ENCODE measurements at places on chromosomes 11 and 22.

DNA sequence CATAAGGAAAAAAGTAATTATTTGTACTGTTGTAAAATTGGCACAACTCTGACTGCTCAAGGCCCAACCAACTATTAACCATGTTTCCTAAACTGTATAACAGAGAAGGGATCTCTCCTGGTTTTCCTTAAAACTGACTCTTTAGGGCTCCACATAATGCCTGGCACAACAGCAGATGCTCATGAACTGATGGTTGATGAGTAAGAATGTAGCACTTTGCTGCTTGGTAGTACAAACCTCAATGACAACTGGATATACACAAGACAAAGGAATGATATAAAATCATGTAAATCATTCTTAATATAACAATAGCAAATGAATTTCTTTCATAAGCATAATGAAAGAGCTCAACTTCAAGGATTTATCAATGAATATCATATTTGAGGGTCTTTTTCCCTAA is 11.7 kb downstream of the MSANTD2 start:
- no peak for DNase-seq

DNA sequence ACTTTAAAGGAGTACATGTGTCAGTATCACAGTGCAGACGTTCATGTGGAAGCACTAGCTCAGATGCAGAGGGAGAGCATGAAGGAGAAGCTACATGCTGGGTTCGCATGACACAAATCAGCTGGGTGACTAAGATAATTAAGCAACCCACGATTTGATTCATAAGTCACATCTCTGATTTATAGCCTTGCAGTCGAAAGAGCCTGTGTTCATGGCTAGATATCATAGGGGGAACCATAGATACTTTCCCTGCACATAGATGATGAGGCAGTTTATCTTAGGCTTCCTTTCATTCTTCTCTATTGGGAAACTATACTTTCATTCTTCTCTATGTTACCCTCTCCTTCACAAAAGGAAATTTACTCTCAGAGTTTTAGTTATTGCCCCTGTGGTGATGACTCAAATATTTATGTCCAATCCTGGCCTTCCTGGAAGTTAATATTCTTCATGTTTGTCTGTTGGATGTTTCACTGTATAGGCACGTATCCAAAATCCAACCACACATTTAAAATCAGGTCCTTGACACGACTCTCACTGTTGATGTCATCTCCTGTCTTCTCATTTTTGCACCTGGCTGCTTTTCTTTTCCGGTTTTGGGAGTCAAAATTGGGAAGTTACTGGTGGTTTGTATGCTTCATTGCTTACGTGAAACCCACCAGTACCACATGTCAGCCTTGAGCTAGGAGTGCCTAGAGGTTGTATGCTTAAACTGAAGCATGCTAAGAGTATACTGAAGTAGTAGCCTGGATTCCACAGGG is 56.3 kb upstream of the SLC5A12 start:
- no peak for DNase-seq

- DNase-seq: no peak
Observed at GRCh38 chr11:132205006-132205405, 834.6 kb downstream of the NTM start.

GRCh38 chr11:70204466-70204799 is 1.3 kb downstream of the FADD start:
- no peak for DNase-seq

- DNase-seq: no peak
Observed at GRCh38 chr11:117820071-117820470, 4.5 kb downstream of the FXYD2 start.

GRCh38 chr11:61012737-61013215 is 41.3 kb downstream of the CD6 start:
- no peak for DNase-seq

GRCh38 chr22:30882974-30883533 is 85.5 kb downstream of the MORC2 start:
- no peak for DNase-seq

DNA sequence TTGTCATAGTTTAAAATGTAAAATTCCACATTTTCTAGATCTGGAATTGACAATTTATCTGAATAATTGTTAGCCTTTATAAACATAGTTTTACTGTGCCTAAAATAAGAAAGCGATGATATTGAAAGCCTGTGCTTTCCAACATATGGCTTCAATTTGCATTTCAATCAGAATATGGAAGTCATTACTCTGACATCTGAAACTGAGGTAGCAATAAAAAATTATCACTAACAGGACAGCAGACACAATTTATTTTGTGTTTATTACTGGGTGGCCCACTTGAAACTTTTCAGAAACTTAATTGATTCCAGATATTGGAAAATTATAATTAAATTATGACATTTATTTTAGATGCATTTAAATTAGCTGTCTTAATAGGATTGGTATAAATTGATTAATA is 78.5 kb downstream of the TMEM135 start:
- DNase-seq: no peak

GRCh38 chr22:29693161-29693560 is 26.6 kb upstream of the CABP7 start:
- no peak for DNase-seq

- DNase-seq: no peak
Observed at GRCh38 chr11:64718084-64718779, 4.8 kb downstream of the NRXN2 start.

- no peak for DNase-seq
Observed at GRCh38 chr11:12174128-12174476, 63.7 kb downstream of the MICAL2 start.

DNA sequence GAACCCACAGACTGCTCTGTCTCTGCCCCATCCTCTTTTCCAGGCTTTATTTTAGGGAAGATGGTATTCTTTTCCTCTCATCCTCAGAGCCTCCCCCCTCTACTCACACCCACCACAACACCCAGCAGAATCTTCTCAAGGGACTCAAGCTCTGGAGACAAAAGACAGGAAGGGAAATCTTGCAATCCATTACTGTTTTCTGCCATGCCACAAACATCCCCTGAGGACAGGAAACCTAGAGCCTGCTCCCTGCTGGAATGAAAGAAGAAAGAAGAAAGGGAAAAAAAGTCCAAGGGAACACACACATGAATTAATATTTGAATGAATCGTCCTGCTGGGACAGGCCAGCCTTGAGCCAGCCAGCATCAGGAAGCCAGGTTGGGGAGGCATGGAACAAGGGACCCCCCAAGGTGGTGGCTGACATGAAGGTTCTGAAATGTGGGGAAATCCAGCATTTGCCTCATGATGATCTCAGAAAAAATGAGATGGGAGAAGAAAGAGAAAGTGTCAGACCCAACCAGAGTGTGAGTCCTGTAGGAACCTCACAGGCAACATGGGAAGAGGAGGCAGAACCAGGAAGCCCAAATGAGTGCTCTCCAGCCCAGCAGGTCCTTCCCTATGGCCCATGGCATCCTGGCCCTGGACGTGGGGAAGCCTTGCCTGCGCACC is 34.0 kb downstream of the SLCO2B1 start:
- peak; percentile 55 for DNase-seq

DNA sequence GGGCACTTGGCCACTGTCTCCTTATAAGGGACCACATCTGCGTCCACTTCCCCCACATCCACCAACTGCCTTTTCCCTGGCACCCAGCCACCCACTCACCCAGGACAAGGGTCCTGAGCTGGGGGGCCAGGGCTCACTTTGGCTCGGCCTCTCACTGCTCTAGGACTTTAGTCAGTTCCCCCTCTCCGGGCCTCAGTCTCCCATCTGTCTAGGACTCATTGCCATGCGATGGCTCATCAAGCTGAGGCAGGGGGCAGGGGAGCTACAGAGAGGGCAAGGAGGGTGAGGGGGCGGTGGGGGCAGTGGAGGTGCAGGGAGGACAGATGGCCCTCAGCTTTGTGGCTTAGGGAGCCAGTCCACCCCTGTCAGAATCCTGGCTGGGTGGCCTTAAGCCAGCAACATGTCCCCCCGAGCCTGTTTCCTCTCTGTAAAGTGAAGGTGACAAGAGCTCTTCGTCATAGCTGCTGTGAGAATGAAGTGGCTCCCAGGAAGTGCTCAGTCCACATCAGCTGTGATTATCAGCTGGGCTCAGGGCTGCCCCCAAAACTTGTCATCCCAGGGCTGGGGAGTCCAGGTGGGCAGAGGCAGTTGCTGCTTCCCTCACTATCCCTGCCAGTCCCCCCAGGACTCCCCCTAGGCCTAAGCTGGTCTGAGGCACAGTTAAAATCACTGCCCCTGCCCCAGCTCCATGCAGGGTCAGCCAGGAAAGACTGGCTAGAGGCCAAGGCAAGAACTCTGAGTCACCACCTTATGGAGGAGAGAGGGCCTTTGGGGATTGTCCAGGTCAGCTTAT is 14.9 kb downstream of the RAC2 start:
- DNase-seq: peak; percentile 39

- no peak for DNase-seq
Observed at GRCh38 chr22:43630451-43630850, 181.7 kb downstream of the EFCAB6 start.

GRCh38 chr11:133826866-133827265 is 18.4 kb downstream of the SPATA19 start:
- DNase-seq: no peak

GRCh38 chr11:94751786-94752185 is 16.4 kb upstream of the AMOTL1 start:
- DNase-seq: no peak

GRCh38 chr22:32048069-32048468 is 5.0 kb downstream of the SLC5A1 start:
- no peak for DNase-seq

DNA sequence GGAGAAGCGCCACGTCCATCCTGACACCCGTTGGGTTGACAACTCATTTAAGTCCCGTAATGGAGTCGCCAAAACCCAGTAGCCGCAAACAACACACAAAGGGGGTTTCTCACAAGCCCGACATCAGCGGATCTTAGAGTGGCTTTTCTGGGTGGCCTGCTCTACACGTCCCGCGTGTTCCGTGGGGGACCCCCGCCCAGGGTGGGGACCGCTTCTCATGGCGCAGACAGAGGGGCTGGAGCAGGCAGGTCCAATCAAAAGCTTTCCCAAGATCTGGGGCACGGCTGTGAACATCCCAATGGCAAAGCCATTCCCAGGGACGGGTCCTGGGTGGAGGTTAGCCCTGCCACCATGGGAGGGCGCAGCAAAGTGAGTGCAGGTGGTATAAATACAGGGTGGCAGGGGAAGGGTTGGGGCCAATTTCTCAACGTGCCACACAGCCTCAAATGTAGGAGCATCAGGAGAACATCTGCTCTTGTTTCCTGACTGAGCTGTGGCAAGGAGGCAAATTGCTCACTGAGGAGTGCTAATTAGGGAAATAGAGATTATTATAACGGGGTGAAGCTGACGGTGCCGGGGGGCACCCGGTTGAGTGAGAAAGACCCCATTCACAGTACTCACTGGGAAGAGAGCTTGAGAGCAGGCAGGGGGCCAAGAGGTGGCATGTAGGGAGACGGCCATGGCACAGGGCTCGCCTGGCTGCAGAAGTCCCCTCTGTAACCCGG is 1447.2 kb downstream of the TBC1D22A start:
- DNase-seq: no peak

DNA sequence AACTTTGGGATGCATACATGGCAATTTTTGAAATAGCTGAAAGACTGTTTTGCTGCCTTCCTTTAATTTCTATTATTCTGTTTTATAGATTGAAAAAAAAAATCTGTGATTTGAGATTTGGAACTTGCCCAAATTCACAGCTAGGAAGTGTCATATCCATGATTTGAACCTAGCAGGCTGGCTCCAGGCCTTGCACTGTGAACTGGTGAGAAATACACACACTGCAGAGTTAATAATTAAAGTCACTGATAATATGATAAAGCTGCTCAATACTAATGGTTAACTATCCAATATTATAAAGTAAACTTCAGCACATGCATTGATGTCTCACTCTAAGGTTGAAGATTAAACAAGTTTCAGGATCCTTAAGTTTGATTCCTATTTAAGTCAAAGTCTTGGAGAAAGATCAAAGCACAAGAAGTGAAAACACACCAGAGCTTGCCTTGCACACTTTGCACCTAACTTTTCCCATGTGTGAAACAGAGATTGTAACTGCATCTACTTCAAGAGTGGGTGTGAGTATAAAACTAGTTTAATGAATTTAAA is 150.6 kb upstream of the CCDC179 start:
- no peak for DNase-seq

DNA sequence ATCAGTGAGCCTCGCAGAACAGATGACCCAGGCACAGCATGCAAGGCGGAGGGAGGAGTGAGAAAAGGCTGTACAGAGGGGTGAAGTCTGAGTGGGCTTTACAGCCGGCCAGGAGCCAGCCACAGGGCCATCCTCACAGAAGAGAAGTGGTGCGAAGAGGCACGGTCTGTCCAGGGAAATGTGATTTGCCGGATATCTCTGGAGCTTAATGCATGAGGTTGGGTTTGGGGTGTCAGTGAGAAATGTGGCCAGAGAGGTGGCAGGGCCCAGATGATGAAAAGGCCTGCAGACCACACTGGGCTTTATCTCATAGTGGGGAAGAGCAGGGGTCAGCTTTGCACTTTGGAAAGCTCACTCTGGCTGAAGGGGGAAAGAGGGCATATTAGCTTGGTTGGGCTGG is 255.2 kb downstream of the BUD13 start:
- no peak for DNase-seq

DNA sequence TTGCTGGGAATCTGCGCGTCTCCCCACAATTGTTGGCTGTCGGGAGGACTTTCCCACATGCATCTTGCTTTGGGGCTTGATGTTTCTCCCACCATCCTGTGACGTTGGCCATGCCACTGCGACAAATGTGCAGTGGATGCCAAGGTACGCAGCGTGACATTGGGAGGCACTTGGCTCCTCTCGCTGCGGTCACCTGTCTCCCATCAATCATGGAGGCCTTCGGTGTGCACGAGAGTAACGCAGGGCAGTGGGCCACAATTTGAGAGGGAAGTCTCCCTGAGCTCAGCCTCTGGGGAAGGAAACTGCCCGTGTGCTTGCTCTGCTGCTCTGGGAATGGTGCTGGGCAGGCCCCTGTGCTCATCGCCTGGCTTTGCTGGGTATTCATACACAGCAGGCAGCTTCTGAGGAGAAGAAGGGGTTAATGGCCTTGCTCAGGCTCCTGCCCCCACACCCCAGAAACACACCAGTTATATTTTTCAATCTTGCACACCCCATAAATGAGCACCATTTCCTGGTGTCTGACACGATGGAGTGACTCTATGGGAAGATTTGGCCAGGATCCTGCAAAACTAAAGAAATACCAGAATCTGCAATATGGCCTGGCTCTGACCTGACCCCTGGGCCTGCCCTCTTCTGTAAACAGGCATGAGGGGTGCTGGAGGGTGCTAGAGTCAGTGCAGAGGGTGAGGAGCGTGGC is 153.5 kb downstream of the ADAMTS15 start:
- DNase-seq: no peak

Data from inflammatory macrophage treated with lipopolysaccharide for 4 hours (primary cell).